ENCODE measurements at places on chromosomes 16 and 17.

GRCh38 chr16:57537581-57538234, 1.3 kb upstream of the CCDC102A start:
- no peak for DNase-seq

DNA sequence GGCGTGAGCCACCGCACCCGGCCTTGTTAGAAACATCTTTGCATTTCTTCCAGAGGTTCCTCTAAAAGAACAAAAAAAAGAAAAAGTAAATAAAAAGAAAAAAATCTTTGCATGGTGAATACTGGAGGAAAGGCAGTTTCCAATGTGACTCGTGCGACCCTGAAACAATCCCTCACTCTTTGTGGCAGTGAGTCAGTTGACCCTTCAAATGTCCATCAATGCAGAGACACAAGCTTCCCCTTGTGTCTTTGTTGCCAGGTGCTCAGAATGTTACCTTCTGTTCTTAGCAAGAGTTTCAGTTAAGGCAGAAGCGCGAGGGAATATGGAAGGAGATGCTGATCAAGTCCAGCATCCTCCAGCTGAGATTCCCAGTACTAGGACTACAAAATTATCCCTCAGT, 16.4 kb downstream of the CACNG4 start:
- no peak for DNase-seq

GRCh38 chr16:9934723-9935508, 247.3 kb downstream of the GRIN2A start:
- no peak for DNase-seq

DNA sequence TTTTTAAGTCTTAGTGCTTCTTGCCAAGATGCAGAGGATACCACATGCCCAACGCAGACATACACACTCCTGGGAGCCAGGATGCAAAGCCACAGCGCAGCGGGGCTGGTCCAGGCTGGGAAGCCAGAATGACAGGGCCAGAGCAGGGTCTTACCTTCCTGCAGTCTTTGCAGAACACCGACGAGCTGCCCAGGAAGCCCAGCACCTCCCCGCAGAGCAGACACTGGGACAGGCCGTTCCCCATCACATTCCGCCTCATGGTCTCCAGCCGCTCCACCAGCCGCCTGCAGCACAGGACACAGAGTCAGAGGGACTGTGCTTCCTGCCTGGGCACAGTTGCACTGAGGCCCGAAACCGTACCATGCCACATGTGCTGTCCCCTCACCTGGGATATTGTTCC, 33.3 kb downstream of the RPH3AL start:
- no peak for DNase-seq

GRCh38 chr16:67091906-67092566, 17.7 kb upstream of the PHAF1 start:
- DNase-seq: no peak

GRCh38 chr17:77312786-77313599, 172.2 kb downstream of the SEC14L1 start:
- no peak for DNase-seq

DNA sequence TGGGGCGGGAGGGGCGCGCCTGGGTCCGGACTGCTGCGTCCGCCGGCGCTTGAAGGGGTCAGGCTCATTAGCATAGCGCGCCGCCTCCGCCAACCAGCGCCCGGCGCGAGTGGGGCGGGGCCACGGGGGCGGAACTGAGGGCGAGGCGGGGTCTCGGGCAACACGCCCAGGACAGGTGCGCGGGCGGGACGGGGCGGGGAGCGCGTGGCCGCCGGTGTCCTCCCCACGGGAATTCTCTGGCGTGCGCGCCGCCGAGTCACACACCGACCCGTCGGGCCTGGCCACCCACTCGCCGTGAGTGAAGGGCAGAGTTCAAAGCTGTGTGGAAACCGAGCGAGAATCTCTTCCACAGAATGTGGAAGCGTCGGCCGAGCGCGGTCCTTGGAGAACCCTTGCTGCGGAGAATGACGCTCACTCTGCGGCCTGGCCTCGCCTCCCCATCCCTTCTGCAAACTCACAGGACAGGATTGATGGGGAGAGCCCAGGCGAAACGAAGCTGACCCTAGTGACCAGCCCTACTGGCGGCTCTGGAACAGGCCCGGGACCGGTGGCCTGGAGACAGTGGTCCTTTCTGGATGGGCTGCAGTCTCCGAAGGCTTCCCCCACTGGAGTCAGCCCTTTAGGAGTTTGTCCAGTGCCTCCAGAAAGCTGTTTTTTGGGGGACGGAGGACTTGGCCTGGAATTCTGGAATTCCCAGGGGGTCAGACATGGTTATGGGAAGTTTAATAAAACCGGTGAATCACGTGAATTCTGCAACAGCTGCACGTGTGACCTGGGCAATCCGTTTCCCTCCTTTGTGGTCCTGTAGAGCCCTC, at the start of gene SNAI3:
Gene SNAI3, minus strand, starts transcription at position 69 of the 815 bp plus-strand sequence. CDS start 101 bp downstream, outside the sequence.
- DNase-seq: peak; percentile 73

DNA sequence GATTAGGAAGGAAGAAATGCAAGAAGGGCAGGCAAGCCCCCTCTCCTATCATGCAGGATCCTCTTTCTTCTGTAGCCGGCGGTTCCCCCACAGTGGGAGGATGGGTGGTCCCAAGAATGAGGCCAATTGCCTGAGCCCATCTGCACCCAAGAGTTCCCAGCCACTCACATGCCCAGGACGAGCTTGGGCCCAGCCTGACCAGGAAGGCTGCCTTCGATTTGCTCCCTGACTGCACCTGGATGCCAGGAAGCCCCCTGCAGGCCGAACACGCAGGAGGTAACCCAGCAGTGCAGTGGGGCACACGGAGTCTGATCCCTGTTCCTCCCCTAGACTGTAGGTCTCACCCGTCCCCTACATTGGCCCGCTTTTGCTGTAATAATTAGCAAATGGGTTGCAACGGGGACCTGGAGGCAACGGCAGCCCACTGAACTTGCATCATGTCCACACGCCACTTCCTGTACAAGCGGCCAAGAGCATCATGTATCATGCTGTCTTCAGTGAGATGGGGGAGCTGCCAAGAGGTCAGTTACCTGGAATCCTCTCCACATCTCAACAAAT, 67.5 kb downstream of the AMFR start:
- DNase-seq: no peak

- DNase-seq: no peak
These were observed 80.4 kb downstream of the ABCC12 start for GRCh38 chr16:48075398-48075797.

GRCh38 chr16:74868501-74868900, 93.9 kb upstream of the FA2H start:
- DNase-seq: no peak

GRCh38 chr16:2511128-2511800, 2.5 kb upstream of the ATP6V0C start:
- DNase-seq: no peak

DNA sequence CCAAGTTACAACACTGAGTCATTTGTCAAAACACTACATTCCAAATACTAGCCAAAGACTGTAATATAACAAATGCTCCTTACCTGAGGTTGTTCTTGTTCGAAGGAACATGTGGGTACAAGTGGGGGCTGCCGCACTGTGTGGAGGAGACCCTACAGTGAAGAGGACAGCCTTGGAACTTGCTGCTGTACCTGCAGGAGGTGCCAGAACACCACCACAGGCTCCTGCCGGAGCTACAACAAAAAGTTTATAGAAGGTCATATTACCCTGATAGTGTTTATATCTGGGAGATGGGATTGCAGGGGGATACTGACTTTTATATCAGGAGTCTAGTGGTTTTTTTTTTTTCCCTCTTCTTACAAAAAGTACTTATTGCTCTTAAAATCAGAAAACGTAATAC, 37.8 kb upstream of the ALDH3A1 start:
- DNase-seq: no peak

GRCh38 chr16:67278773-67279295, 498 bp upstream of the PLEKHG4 start:
- DNase-seq: no peak

- DNase-seq: no peak
These were observed 478.5 kb upstream of the SALL1 start for GRCh38 chr16:51629576-51629975.

GRCh38 chr17:63426917-63427308, 19.2 kb downstream of the CYB561 start:
- DNase-seq: no peak

- no peak for DNase-seq
These were observed 72.7 kb upstream of the MYOCD start for GRCh38 chr17:12592941-12593340.

- no peak for DNase-seq
These were observed 44.2 kb downstream of the MARF1 start for GRCh38 chr16:15598648-15599190.

- DNase-seq: no peak
These were observed 282.0 kb downstream of the BCAS3 start for GRCh38 chr17:60959696-60960095.

- DNase-seq: no peak
These were observed 11.0 kb downstream of the TBC1D24 start for GRCh38 chr16:2485811-2486507.

GRCh38 chr17:81067391-81067811, 32.5 kb downstream of the BAIAP2 start:
- DNase-seq: no peak

DNA sequence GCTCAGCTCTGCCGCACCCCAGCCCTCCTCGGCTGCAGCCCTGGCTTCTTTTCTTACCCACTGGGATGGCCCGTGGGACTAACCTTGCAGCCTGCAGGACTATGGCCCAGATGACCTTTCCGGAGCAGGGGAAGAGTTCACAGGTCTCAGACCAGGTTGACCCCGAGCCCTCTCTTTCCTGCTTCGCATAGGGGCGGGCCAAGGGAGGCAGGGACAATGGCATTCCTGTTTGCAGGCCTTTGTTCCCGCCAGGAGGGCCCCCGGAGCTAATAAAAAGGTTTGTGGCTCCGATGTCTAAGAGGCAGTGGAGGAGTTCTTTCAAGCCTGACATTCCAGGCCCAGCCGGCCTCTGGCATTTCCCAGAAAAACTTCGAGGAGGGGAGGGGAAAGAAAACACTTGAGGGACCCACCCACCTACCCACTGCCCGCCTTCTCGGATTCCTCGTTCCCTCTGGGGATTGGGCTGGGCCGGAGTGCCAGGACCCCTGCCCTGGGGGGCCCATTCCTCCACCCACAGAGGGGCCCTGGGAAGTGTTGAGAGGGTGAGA, 5.8 kb upstream of the SOCS3 start:
- DNase-seq: no peak

DNA sequence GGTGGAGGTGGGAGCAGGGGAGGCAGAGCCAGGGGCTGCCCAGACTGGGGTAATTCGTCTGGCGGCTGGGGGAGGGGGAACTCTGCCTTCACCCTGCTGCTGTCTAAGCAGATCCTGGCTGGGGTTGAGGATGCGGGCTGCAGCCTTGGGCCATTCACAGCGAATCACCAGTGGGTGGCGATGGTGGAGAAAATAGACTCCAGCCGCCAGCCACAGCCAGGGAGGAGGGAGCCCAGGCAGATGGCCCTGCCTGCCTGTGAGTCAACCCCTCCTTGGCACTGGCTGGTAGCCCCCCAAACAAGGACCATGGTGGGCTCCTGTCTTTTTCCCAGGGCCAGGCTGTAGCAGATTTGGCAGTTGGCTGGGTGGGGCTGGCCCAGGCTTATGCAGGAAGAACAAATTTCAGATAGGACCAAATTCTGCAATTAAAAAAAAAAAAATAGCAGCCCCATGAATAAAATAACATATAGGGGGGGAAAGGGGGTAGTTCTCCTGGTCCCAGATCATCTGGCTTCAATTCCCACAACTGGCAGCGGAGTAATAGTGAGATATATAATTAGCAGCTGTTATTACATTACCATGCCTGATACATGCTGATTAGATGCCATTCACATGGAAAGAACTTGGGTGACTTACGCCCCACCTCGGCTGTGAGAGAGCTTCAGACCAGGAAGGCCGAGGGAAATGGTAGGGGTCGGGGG, 41.5 kb upstream of the CDH5 start:
- DNase-seq: no peak

DNA sequence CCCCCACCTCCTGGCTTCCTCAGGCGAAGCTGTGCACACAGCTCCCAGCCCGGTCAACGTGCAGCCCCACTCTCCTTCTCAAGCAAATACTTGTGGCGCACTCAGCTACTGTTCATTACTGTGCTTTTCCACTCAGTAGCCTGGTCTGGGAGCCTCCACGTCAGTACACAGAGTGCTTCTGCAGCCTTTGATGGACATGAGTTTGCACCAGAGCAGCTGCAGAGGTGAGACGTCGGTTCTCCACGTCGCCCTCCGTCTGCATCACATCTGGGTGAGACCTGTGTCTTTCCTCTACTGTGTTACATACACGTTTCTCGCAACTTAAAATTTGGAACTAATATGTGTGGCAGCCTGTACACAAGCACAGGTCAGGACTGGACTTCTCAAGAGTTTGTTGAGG, 334.3 kb downstream of the C16orf95 start:
- DNase-seq: no peak

DNA sequence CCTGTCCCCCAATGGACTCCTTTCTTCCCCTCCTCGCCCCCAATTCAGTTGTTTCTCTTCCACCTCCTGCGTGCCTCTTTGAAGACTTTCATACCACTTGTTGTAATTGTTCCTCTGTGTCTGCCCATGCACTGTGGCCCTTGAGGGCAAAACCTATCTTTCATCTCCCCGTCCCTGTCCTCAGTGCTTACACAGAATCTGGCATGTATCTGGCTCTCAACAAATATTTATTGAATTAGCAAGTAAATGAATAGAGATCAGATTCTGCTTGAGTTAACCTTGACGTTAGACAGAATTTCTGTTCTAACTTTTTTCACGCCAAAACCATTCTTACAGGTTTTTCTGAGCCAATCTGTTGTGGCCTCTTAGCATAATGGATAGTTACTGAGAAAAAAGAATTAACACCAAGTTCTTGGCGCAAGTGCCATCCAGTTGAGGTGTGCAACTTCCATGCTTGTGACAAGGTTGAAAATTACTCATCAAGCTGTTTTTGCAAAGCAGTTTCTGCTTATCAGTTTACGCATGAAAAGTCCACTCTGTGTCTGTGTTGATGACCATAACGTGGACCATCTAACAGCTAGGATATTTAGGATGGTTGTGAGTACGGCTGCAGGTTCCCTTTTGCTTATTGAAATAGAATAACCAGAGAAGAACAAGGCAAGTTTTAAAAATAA, 215.1 kb downstream of the PRKCA start:
- no peak for DNase-seq

DNA sequence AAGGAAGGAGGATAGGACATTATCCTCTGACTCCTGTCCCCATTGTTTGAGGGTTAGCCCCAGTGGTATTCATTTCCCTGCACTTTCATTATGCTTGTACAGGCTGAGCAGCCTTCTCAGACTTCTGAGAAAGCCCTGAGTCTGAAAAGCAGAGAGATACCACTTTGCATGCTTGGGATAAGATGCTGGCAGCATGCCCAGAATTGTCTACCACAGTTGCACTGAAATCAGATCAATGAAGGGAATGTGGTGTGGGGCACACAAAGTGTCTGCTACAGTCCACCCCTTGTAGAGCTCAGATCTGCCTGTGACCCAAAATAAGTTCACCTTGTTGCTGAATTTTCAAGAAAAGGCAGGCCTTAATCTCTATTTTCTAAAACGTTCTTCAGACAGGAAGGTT, 160.6 kb downstream of the CCT6B start:
- DNase-seq: no peak

GRCh38 chr17:55814377-55814776, 63.5 kb downstream of the PCTP start:
- DNase-seq: no peak

Measured in stimulated activated CD8-positive, alpha-beta memory T cell treated with anti-CD3 and anti-CD28 coated beads, Interleukin-7, amount 100 ng/mL, for 48 hours (primary cell).